ENCODE measurements at places on chromosomes 7 and 10.
A peak's percentile ranks its signal among the peaks of the same experiment; 100 is the strongest.

DNA sequence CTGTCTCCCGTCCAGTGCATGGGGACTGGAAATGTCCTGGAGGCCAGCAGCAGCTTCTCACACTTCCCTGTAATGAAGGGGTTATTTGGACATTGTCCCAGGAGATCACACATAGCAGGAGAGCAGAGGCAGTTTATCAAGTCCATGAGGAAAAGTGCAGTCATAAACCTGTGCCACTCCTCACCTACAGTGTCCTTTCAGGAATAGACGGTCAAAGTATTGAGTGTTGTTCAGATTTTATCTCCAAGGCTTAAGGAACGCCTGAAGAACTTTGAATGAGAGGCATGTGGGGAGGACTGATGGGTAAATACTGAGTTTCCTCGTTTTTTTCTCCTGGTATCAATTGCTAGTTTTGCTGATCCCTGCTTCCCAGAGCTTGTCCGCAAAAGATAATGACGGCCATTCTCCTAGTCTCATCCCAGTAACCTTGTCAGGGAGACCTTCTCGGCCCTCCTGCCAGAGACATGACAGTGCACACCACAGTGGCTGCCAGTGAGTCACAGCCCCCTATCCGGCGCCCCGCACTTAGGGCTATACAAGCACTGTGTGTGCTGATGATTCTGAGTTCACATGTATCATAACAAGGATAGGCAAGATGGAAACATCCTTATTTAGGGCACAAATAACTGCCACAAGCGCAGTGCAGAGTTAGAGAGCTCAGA, 495.5 kb upstream of the MGMT start:
- no peak for DNase-seq

GRCh38 chr7:139914306-139915267, 85.5 kb downstream of the TBXAS1 start:
- no peak for DNase-seq

GRCh38 chr7:151060416-151061212, 1.2 kb downstream of the SLC4A2 start:
- DNase-seq: peak; percentile 30

DNA sequence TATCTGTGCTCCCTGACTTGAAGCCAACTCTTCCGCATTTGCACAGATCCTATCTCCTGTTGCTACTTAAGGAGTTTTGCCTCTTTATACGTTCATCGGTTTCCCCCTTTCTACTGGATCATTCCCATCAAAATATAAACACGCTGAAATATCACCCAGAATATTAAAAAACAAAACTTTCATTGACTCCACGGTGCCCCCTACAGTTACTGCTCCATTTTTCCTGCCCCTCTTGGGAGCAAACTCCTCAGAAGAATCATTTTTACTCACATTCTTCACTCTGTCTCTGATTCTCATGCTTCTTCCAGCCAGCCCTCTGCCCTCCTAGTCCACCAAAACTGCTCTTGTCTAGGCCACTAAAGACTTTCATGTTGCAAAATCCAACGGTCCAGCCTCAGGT, 66.4 kb downstream of the MYOF start:
- no peak for DNase-seq

- DNase-seq: peak; percentile 88
These were observed 1.9 kb downstream of the ARID5B start for GRCh38 chr10:61903221-61903927.

GRCh38 chr7:3246127-3246526, 54.9 kb upstream of the SDK1 start:
- DNase-seq: no peak

DNA sequence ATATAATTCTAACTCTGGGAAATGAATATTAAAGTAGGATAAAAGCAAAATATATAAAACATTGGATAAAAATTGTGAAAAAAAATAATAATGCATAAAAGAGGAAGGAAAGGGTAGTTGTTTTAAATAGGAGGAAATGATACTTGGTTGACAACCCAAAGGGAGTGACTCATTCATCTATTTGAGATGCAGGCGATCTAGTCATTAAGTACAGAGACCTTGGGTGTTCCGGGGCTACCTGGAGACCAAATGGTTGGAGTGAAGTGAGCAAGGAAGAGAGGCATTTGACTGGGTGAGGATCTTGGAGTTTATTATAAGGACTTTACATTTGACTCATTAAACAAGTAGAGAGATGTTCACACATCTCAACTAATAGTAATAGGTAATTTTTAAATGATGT, 111.0 kb downstream of the LRRTM3 start:
- no peak for DNase-seq

GRCh38 chr10:103600325-103600724, 106.8 kb downstream of the NEURL1 start:
- no peak for DNase-seq

GRCh38 chr7:92025260-92025659, 84.6 kb downstream of the AKAP9 start:
- no peak for DNase-seq

DNA sequence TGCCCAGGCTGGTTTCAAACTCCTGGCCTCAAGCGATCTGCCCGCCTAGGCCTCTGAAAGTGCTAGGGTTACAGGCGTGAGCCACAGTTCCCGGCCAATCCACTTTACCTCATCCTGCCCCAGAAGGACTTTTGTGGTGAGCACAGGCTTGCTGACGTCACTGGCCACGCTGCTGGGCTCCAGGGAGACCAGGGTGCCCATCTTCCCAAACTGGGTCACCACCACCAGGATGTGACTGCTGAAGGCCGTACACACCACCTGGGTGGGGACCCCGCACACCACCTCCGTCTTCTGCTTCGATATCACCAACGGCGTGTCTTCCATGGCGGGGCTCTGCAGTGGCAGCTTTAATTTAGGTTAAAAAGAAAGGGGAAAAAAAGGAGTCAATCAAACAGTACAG, 816 bp downstream of the PSMG3 start:
- peak; percentile 67 for DNase-seq

DNA sequence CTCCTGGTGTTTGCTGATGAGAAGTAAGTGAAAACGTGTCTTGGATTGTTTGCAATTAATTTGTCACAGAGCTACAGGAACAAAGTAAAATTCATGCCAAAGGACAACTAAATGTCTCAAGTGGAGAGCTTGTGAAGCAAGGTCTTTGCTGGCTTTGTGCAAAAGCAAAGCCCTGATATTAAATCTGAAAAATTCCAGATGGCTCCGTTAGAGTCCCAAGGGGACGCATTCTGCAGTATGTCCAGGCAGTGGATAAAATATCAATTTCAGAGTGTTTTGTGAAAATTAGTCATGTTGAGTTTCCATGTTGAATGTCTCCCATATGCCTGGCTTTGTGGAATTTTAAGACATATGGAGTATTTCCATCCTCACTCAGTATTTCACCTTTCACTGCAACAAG, 102.5 kb upstream of the PTN start:
- no peak for DNase-seq

GRCh38 chr10:110311357-110311949, 6.7 kb upstream of the SMNDC1 start:
- DNase-seq: peak; percentile 68

- DNase-seq: no peak
These were observed 20.7 kb downstream of the CCDC3 start for GRCh38 chr10:12980713-12981306.

Data from activated CD4-positive, alpha-beta T cell treated with anti-CD3 and anti-CD28 coated beads, Interleukin-2, Interleukin-6, amounts not matched to agents 100 ng/mL and 50 ng/mL, durations not matched to agents 16 hours and 8 hours (primary cell).